Glomerular endothelial cell (primary cell): ENCODE measurements at places on chromosomes 3 and 15.

DNA sequence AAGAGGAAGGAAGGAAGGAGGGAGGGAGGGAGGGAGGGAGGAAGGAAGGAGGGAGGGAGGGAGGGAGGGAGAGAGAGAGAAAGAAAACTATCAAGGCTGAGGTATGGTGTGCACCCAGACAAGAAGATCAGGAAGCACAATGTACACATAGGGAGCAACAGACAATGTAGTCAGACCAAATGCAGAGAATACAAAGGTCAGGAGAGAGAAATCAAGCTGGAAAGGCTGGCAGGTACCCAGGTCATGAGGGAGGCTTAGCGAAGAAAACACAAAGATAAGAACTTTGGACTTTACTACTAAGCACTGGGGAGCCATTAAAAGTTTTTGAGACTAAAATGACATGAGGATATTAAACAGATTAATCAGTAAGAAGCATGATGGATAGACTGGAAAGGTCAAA, 176.0 kb upstream of the TMCO5A start:
- DNase-seq = no peak

DNA sequence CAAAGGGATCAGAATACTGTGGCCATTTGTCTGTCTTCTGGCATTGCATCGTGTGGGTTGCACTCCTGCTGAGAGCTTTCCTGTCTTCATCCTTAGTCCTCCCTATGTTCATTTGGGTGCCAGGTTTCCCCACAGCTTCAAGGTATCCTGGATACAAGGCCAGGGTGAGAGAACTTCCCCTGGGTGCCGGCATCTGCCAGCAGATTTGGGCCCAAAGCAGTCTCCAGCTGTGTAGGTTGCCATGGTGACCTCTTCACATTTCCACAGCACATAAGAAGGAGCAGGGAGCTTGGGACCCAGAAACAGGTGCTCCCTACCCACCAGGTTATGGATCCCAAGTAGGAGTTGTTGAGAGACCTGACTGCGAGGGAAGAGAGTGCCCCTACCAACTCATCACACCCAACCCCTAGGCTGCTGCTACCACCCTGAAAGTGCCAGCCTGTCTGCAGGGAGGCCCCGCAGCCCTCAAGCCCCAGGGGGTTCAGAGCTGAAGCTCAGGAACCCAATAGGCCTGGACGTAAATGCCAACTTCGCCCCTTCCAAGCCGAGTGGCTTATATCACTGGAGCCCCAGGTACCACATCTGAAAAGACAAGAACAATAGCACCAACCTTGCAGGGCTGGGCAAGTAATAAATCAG, 19.9 kb downstream of the TTC21A start:
- DNase-seq = no peak

- DNase-seq = no peak
Measured at GRCh38 chr3:136141291-136141785, 54.8 kb downstream of the MSL2 start.

GRCh38 chr3:196518966-196519717, 4.0 kb upstream of the SMCO1 start:
- DNase-seq = no peak

DNA sequence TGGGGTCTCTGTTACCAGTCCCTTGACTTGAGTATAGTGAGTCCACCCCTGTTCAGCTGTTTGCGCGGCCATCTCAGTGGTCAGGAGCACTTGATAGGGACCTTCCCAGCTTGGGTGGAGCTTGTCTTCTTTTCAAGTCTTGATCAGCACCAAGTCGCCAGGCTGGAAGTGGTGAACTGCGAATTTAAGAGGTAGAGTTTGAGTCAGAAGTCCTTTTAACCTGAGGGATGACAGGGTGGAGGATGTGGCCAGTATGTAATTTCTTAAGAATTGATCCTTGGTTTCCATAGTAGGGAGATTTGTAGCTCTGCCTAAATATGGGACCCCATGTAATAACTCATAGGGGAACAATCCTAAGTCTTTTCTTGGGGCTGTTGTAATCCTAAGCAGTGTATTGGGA, 86.3 kb upstream of the XCR1 start:
- DNase-seq = no peak

- DNase-seq = no peak
Measured at GRCh38 chr15:95442107-95442719, 888.3 kb upstream of the NR2F2 start.

- no peak for DNase-seq
Measured at GRCh38 chr3:25592510-25592968, 72.2 kb downstream of the TOP2B start.

- no peak for DNase-seq
Measured at GRCh38 chr3:133123636-133124035, 85.4 kb downstream of the TMEM108 start.

- no peak for DNase-seq
Measured at GRCh38 chr3:163779396-163780344, 1298.6 kb downstream of the SI start.

DNA sequence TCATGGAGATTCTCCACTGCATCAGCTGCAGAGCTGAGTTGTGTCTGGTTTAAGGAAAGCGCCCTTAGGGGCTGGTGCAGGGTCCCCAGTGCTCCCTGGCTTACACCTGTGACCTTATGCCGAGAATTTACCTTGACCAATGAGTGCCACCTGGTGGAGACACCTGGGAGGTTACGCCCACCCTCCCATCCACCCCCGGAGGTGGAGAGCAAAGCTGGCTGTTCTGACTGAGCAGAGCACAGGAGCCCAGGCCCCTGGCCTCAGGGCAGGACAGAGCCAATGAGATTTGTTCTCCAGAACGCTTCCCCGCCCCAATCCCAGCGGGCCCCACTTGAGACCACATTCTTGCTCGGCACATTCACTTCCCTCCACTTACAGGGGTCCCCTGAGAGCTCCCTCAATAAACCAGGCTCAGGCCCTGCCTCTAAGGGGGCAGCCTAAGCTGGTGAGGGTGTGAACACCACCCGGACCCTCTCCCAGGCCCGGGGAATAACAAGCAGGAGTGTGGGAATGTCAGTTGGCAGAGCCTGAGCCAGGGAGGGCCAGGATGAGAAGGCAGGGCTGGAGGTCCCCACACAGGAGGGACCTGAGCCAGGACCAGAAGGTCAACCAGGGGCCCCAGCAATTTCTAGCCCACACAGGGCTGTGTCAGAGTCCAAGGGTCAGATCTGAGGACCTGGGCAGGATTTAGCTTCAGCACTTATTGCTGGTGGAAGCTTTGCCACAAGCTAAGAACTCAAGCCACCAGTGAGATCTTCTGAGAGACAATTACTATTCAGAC, 117.1 kb downstream of the TPRA1 start:
- DNase-seq = no peak

GRCh38 chr15:70182858-70183695, 85.4 kb upstream of the TLE3 start:
- no peak for DNase-seq

- DNase-seq = no peak
Measured at GRCh38 chr3:176431991-176432390, 765.3 kb downstream of the TBL1XR1 start.

GRCh38 chr3:107068980-107069379, 308.3 kb upstream of the CCDC54 start:
- DNase-seq = no peak

DNA sequence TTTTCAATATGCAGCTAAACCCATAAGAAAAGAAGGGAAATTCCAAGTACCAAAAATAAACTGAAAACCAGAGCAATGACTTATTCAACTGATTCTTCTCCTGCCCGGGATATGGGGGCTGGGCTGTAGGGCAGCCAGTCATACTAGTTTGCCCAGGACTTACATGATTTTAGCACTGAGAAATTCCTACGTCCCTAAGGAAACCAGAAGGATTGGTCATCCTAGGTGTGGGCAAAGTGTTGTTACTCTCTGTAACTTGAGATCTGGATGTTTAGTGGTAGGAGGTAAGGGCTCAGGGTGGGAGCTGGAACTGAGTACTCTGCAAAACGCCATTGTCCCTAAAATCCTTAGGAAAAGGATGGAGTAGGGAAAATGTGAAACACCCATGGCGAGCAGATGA, 1.2 kb upstream of the DAZL start:
- no peak for DNase-seq

DNA sequence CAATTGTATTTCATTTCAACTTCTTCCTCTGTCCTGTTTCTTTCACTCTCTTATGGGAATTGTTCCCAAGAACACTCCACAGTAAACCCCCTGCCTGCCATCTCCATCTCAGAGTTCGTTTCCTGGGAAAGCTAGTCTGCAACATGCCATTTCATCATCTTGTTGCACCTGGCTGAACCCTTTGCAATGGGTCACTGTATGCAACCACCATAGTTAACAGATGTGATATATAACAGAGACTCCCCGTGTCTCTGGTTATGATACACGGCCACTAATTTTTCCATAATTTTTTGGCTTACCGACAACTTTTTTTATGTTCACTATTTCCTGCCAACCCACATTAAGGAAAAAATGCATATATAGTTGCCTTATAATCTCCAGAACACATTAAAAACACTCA, 95.5 kb downstream of the CHST2 start:
- DNase-seq = no peak

GRCh38 chr3:35648347-35648746, 9.0 kb downstream of the ARPP21 start:
- DNase-seq = no peak

DNA sequence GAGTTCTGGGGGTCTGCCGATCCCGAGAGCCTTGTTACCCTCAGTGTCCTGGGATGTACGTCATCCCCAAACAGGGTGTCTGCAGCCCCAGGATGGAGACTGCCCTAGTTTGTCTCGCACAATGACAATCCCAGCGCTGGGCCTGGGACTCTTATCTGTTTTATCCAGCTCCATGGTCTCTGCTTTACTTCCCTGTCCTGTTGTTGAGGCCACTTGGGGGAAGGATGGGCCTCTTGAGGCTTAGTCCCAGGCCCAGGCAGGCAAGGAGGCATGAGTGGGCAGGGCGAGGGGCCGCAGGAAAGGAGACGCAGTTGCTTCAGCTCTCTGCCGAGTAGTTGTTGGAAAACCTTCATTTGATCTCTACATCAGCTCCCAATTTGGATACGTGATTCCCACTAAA, 17.4 kb downstream of the SMAD6 start:
- DNase-seq = no peak

GRCh38 chr15:26632500-26632899, 140.4 kb downstream of the GABRB3 start:
- DNase-seq = no peak

DNA sequence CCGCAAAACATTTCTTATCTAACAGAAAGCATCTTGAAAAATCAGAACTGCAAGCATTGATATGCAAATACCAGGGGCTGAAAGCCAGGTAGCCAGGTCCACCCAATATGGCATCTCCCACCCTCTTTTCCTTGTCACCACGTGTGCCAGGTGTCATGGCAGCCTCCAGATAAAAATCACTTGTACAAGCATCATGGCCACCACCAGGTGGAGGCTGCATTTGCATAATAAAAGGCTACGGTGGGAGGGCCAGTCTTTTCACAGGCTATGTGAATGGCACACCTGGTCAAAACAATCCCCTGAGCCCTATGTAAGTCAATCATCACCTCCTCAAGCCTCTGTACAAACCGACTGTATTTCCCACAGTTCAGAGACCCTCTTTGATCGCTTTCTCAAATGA, 1233.1 kb upstream of the ALCAM start:
- DNase-seq = no peak

- no peak for DNase-seq
Measured at GRCh38 chr3:55180936-55181535, 253.2 kb upstream of the LRTM1 start.

DNA sequence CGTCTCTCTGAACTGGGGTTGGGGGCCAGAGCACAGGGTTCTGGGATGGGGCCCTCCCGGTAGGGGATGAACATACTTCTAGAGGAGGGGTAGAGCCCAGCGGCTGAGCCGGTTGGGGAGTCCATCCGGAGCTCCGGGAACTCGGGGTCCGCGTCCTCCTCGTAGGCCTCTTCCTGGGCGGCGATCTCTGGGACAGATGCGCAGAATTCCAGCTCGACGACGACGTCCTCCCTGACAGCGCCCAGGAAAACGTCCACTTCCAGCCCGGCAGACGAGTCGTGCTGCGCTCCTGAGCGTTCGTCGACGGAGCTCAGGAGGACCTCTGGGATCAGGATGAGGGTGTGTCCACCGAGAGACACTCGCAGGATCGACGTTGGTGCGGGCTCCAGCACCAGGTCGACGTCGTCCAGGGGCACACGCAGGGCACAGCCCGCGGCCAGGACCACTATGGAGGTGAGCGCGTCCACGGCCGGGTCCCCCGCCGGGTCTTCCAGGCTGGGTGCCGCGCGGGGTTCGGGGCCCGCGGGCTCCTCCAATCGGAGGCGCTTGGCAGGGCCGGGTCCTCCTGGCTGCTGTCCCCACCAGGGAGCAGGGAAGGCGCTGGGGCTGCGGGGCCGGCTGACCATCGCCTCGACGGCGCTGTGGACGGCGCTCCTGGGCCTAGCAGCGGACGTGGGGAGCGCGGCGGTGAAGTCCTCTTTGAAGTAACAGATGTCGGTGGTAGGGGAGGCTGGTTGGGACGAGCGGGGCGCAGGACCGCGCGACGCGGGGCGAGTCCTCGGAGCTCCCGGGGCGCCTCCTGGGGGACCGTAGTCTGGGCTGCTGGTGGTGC, 474 bp downstream of the PRR23B start:
- no peak for DNase-seq

GRCh38 chr3:85455561-85456200, 496.9 kb downstream of the CADM2 start:
- no peak for DNase-seq

DNA sequence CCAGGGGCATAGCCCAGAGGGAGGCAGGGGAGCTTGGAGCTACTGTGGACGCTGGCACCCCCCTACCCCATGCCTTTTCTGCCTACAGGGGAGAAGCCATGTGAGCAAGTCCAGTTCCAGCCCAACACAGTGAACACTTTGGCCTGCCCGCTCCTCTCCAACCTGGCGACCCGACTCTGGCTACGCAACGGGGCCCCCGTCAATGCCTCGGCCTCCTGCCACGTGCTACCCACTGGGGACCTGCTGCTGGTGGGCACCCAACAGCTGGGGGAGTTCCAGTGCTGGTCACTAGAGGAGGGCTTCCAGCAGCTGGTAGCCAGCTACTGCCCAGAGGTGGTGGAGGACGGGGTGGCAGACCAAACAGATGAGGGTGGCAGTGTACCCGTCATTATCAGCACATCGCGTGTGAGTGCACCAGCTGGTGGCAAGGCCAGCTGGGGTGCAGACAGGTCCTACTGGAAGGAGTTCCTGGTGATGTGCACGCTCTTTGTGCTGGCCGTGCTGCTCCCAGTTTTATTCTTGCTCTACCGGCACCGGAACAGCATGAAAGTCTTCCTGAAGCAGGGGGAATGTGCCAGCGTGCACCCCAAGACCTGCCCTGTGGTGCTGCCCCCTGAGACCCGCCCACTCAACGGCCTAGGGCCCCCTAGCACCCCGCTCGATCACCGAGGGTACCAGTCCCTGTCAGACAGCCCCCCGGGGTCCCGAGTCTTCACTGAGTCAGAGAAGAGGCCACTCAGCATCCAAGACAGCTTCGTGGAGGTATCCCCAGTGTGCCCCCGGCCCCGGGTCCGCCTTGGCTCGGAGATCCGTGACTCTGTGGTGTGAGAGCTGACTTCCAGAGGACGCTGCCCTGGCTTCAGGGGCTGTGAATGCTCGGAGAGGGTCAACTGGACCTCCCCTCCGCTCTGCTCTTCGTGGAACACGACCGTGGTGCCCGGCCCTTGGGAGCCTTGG, 5.6 kb downstream of the CIB1 start:
- DNase-seq = no peak

GRCh38 chr3:52217409-52217805, 8.0 kb downstream of the TLR9 start:
- no peak for DNase-seq

- no peak for DNase-seq
Measured at GRCh38 chr3:9809615-9810432, at the start of gene TTLL3. TSS of gene TTLL3 (plus strand) at chr3:9810262. CDS start at chr3:9810662, 400 bp downstream.

GRCh38 chr3:197495059-197495455, 60.7 kb downstream of the BDH1 start:
- no peak for DNase-seq

GRCh38 chr3:99505200-99505599, 133.2 kb upstream of the COL8A1 start:
- no peak for DNase-seq
